AML-193 (cell line): ENCODE measurements at places on chromosomes 12 and 14.

- no peak for DNase-seq
Observed at GRCh38 chr12:46524778-46525177, 152.2 kb upstream of the SLC38A2 start.

DNA sequence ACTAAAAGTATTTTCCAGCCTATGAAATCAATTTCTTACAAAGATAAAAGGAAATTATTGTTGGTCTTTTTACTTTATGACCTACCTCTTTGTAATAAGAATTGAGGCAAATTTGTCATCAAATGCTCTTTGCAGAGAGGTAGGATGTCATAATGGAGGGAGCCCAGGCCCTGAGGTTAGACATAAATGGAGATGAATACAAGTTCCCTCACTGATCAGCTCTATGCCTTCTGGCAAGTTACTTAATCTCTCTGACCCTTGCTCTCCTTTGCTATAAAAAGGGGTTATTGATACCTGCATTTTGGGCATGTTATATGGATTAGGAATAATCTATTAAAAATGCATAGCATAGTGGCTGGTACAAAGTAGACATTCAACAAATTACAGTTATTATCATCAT, 146.9 kb upstream of the KRR1 start:
- DNase-seq, result no peak

DNA sequence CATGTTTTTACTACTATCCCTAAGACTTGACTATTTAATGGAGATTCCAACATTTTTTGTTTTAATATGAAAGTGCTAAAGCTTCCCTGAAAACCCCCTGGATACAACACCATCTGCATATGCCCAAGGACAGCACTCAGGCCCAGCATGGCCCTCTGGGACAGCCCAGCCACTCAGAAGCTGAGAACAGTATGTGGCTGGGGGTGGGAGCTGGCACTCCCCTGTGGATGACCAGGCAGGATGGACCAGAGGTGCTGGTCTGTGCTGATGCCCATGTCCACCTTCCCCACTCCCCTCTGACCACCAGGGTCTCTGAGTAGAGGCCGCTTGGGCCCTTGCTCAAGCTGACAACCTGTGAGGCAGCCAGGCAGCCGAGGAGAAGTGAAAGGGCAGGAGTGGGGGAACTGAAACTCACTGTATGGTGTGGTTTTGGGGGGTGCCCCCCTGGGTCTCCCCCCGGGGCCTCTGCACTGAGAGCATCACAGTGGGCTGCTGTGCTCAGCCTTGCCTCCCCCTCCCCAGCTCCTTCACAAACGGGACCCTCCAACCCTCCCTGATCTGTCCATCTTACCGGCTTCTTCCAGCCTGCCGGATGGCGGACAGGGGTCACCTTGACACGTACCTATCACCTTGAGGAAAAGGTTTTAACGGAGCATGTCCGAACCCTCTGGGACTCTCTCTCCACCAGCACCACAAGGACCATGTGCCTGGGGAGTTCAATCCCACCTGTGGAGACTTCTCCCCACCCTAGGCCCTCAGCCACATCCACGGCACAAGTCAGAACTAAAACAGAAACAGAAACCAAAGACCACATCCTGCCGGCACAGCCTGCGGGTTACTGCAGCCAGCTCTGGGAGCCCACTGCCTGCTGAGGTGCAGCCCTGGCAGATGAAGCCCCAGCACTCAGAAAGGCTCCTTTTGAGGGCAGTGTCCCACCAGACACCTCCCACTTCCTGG, at the start of gene TMEM229B:
TSS of gene TMEM229B (minus strand) at position 785 of the 957 bp plus-strand sequence. CDS start 14,798 bp downstream, outside the sequence.
- DNase-seq, result peak; percentile 12

DNA sequence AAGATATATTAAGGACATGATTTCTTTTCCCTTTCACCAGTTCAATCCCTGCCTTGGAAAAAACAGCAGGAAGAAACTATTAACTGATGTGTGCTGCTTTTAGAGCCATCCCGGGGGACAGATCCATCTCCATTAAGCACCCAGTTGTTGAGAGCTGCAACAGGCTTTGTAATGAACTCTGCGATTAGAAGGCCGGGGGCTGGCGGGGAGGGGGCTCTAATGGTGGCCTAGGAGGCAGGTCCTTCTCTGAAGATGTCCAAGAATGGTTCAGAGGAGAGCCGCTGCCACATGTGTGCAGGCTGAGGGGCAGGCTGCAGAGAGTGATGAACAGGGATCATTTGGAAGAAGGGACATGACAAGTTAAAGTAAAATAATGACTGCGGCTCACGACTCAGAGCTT, 67.8 kb downstream of the GALNT8 start:
- no peak for DNase-seq

GRCh38 chr12:106082216-106083175, 56.3 kb downstream of the NUAK1 start:
- DNase-seq, result no peak

DNA sequence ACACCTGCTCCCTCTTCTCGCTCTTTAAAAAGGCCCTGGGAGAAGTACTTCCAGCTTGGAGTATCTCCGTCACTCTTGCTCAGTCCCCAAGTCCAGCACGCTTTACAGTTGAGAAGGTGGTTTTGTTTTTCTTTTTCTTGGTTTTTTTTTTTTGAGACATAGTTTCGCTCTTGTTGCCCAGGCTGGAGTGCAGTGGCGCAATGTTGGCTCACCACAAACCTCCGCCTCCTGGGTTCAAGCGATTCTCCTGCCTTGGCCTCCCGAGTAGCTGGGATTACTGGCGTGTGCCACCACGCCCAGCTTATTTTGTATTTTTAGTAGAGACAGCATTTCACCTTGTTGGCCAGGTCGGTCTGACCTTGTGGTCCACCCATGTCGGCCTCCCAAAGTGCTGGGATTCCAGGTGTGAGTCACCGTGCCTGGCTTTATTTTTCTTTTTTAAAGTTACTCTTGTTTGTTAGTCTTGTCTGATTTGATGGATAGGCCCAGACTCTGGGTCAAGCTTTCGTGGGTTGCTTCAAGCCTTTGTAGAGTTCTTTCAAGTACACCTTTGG, 1.9 kb downstream of the TDRD9 start:
- DNase-seq, result no peak

DNA sequence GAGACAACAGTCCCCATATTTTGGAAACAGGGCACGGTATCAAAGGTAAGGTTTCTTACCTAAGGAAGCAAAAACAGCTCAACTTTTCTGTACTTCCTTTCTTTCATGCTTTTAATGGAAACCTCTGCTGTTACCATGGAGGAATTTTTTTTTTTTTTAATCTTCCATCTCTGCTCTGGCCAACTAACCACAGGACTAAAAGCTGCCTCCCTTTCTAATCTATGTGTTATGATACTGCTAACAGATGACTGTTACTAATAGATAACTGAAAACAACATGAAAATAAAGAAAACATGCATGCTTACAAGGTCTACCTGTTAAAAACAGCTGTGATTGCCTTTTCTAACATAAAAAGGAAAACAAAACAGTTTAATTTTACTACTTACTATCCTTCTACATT, 168.4 kb downstream of the SOX5 start:
- DNase-seq, result no peak

DNA sequence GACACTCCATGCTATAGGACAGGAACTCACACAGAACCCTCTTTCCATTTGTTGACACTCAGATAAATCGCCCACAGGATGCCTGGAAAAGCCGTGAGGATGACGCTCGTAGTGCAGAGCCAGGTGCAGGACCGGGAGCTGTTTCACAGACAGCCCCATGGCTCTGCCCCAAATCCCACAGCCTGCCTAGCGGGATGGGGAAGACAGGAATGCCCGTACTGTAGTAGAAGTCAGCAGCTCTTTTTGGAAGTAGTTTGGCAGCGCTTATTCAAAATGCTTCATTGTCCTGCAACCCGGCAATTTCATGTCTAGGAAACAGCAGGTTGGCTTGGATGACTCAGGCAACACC, 41.6 kb downstream of the JAG2 start:
- DNase-seq, result no peak

- no peak for DNase-seq
Observed at GRCh38 chr14:102058961-102059360, 27.9 kb downstream of the HSP90AA1 start.

- no peak for DNase-seq
Observed at GRCh38 chr14:74526854-74527585, 33.5 kb downstream of the ISCA2 start.

DNA sequence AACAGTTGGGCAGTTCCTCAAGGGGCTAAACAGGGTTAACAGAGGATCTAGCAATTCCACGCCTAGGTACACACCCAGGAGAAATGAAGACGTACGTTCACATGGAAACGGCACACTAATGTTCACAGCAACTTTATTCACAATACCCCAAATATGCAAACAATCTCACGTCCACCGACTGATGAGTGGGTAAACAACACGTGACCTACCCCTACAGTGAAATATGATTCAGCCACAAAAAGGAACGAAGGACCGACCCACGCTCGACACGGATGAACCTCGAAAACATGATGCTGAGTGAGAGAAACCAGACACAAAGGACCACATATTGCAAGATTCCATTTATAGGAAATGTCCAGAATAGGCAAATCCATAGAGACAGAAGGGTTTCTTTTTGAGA, 112.7 kb downstream of the NCOR2 start:
- no peak for DNase-seq

DNA sequence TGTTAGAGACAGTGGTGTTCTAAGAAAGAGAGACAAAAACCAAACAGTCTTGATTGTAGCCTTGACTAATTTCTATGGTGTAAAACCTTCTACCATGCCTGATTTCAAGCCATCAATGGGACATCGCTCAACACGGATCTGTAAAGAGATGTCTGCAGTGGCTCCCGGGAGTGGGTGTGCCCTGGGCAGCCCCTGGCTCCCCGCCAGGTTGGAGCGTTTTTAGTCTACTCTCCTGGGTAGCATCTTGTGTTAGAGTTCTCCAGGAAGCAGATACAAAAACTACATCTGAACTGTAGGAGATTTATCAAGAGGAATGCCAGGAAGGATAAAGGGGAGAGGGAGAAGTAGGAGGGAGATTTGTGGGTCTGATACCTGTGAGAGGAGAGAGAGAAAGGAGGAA, 1212.9 kb downstream of the BCL11B start:
- DNase-seq, result no peak

DNA sequence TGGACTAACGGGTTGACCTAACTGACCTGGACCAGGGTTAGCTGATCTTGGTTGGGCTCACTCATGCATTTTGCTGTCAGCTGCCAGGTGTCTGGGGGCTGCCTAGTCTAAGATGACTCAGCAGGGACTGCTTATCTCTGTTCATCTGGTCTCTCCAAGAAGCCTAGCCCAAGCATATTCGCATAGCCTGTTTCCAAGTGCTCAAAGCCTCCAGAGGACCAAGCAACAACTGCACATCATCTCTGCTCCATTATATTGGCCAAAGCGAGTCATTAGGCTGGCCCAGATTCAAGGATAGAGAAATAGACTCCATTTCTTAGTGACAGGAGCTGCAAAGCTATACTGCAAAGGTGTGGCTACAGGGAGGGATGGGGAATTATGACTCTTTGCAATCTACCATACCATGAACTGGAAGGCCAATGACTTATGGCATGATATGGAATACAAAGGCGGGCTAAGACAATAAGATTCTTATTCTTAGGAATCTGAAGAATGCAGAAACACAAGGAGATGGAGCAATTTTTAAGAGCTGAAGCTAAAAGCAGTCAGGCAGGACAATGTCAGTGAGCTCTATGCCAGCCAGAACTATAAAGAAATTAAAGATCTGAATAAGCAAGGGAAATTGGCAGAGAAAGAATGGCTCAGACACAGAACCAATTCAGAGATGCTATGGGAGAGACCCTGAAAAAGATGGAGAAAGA, 194.6 kb upstream of the FSCB start:
- DNase-seq, result no peak

DNA sequence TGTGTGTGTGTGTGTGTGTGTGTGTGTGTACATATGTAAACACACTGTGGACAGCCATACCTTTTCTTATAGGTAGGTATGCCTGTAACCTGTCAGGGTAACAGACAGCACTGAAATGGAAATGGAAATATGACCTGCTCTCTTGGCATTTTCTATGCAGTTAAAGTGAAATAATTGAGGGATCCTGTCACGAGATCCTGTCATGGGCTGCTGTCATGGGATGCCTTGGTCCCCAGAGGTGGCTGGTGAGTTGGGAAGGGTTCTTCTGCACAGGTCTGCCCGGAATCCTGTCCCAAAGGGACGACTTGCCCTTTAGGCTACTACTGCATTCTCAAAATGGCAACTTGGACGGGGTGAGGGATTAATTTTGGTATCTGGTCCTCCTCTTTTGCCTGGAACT, 47.3 kb downstream of the ELK3 start:
- no peak for DNase-seq

DNA sequence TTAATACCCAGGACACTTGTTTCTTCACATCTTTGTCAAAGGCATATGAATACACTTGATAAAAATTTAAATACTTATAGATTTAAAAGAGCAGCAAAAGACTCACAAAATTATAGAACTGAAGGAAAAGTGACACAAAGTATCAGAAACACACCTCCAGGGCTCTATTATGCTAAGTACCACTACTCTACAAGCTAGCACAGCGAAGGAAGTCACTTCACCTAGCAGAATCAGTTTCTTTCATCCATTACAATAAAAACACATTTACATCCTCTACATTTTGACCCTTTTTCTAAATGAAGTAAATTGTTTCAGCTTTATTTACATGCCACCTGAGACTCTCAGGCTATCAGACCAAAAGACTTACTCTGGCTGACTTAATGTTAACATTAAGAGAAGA, 26.6 kb upstream of the PTPRB start:
- DNase-seq, result no peak

DNA sequence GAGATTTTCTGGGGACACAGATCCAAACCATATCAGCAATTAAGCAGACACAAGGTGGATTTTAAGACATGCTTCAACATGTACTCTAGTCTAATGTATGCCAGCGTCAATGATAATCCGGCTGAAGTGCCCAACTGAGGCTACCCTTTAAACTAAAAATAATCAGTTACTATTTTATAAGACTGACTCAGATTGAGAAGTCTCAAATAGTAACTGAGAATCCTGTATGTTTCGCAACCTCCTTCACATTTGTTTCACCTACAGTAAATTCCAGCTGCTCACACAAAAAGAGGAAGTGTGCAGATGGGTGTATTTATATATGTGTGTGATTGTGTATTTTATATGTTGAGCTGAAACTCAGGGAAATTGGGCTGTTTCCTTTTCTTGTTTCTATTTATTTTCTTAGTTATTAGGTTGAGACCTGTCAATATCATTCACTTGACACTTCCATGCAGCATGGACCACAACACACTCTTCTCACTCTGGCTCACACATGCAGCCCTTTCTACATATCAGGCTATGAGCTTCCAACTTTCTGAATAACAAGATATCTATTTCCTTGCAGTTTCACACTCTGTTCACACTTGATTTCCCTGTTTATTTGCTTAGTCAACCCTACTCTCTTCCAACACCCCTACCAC, 1224.9 kb upstream of the TMEM132C start:
- DNase-seq, result no peak

GRCh38 chr12:52352951-52353350, 14.3 kb downstream of the KRT85 start:
- no peak for DNase-seq

DNA sequence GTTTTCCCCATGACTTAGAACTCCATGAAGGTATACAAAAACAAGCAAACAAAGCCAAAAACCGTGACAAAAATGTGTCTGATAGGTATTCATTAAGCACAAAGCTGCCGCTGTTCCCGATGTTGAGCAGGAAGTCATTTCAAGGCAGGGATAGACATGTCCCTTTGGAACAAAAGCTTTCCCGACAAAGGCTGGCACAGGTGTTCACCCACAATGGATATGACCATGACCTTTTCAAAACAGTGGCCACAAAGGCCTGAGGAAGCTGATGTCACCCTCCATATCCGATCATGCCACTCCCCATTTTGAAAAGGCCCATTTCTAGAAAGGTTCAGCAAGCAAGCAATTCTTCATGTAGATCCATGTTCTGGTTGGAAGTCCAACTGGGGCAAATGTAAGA, 279.1 kb downstream of the BTG1 start:
- DNase-seq, result no peak
